Stimulated activated naive CD8-positive, alpha-beta T cell treated with anti-CD3 and anti-CD28 coated beads, Interleukin-15, amount 100 ng/mL, for 72 hours (primary cell): ENCODE measurements at places on chromosomes 11 and 22.

DNA sequence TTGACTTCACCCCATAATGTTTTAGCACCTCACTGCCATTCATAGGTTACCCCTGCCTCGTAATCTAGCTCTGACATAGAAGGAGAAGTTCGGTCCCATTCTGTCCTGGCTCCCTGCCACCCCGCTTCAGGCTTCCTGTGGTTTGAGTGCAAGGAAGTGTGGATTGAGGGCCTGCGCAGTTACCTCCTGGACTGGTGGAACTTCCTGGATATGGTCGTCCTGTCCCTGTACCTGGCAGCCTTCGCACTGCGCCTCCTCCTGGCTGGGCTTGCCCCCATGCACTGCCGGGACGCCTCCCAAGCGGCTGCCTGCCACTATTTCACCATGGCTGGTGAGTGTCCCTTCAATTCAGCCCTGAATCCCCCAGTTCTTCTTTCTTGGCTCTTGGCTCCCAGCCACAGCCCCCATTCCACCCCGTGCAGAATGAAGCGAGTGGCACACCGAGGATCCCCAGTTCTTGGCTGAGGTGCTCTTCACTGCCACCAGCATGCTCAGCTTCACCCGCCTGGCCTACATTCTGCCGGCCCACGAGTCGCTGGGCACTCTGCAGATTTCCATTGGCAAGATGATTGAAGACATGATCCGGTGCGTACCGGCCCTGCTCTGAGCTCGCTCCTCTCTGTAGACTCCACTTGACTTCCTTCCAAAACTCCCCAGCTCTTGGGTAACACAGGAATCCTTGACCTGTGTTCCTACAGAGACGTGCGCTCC is 15.4 kb downstream of the ART5 start:
- DNase-seq: no peak

- DNase-seq: no peak
Measured at GRCh38 chr11:77501758-77502157, 27.9 kb upstream of the PAK1 start.

DNA sequence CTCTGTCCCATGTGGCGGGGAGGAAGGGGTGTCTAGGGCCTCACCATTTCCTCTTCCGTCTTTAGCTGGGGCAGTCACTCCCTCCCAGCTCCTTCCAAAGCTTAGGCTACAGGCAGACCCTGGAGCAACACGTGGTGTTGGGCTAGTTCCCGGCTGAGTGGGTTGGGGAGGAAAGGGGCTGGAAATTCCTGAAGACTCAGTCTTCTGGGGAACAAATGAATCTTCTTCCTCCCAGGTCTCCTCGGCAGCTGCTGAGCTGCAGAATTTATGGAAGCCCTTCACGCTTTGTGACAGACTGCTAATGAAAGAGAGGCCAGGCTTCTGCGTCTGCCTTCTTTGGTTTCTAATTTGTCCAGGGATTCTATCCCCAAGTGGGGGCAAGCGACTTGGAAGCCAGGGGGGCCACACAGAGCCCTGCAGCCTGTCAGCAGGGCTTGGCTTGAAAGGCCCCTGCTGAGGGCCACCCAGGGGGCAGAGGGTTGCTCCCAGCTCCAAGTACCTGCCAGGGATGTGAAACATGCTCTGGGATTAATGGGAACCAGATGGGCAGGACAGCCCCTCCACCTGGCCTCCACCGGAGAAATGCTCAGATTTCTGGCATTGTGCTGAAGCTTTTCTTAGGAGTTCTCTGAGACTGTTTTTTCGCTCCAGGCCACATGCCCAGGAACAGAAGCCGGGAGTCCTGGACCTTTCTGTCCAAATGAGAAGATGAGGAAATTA is 123.1 kb downstream of the PKNOX2 start:
- DNase-seq: no peak

GRCh38 chr11:98056945-98057344 is 963.8 kb upstream of the CNTN5 start:
- no peak for DNase-seq

DNA sequence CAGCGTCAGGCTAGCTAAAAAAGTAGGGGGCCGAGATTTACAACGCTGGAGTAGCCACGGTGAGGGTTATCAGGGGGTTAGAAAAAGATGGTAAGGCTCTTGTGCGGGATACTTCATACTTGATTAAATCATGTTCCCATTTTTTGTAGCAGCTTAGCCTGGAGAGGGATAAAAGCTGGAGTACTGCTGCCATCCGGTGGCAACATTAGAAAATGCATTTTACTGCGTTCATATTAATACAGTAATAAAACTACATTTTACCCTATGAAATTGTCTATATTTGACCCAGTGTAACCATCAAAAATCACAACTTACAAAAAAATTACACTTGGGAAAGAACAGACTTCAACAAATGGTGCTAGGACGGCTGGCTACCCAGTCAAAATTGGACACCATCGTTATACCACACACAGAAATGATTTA is 17.3 kb downstream of the RPUSD4 start:
- DNase-seq: peak; percentile 20

DNA sequence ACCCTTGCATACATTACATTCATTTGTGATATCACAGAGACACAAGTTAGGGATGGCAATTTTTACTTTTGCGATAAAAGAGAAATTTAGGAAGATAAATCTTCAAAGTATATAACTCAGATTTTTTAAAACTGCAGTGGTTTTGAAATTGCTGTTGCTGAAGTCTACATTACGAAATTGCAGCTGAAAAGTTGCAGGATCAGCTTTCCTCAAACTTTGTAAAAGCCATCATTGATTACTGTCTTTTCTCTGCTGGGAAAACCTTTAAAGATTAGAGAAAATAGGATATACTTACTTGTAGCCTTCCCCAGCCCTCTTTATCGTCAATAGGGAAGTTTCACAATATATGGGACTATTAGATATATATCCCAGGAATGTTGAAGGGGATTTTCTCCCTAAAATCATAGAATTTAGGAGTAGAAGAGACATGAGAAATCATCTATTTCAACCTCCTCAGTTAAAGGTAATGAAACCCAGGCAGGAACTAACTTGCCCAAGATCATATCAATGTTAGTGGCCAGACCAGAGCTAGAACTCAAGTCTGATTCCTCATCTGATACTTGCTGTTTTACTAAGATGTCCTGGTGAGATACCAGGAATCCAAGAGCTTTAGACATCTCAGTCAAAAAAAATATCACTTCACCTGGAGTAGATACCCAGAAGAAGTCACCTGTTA is 10.4 kb upstream of the AGBL2 start:
- no peak for DNase-seq

DNA sequence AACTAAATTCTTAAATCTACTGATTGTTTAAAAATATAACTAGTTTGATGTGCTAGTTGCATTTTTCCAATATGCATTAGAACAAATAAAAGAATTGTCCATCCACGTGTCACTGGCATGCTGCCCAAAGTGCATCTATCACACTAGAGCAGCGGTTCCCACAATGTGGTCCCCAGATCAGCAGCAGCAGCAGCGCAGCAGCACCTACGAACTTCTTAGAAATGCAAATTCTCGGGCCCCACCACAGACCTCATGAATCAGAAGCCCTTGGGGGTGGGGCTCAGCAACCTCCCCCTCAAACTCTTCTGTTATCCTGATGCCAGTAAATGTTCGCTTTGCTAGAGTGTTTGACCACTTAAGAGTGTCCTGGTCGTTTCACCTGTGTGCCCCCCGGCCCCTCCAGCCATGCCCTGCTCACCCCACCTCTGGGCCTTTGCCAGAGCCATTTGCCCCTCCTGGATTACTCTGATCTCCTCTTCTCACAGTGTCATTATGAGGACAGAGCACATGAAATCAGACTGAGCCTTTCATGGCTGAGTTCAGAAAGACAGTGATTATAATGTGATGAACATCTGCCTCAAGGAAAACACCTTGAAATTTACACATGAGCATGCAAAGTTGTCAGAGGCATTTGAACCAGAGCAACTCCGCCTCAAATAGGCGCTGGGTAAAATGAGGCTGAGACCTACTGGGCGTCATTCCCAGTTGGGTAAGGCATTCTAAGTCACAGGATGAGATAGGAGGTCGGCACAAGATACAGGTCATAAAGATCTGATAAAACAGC is 12.6 kb upstream of the VSIG10L2 start:
- peak; percentile 38 for DNase-seq

- DNase-seq: peak; percentile 64
Measured at GRCh38 chr22:17742527-17742902, 31.8 kb downstream of the BID start.

GRCh38 chr22:44622679-44623078 is 79.3 kb upstream of the PRR5 start:
- DNase-seq: no peak

- no peak for DNase-seq
Measured at GRCh38 chr11:15035283-15035682, 38.1 kb upstream of the CALCB start.

DNA sequence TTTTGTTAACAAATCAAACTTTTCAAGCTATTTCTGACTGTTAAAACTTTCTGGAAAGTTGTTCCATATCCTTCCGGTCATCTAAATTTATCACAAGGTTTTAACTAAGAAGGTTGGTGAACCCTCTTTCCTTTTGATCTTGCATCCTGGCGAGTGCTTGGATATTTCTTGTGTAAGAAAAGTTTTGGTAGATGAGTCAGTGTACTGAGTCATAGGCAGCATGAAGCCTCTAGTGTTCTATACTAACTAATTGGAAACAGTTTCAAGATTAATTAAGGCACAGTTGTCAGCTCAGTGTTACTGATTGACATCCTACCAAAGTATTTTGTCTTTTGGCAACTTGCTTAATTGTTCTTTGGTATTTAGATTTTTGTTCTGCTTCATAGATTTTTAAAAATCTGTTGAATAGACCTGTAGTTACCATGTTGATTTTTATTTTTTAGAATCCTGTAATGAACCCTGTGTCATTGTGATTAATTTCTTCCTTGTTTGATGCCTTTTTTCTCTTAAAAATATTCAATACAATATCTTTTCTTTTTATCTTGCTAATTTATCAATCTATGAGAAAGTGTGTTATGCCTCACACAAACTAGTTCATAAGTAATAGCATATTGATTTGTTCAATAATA is 38.0 kb downstream of the METTL15 start:
- DNase-seq: no peak

DNA sequence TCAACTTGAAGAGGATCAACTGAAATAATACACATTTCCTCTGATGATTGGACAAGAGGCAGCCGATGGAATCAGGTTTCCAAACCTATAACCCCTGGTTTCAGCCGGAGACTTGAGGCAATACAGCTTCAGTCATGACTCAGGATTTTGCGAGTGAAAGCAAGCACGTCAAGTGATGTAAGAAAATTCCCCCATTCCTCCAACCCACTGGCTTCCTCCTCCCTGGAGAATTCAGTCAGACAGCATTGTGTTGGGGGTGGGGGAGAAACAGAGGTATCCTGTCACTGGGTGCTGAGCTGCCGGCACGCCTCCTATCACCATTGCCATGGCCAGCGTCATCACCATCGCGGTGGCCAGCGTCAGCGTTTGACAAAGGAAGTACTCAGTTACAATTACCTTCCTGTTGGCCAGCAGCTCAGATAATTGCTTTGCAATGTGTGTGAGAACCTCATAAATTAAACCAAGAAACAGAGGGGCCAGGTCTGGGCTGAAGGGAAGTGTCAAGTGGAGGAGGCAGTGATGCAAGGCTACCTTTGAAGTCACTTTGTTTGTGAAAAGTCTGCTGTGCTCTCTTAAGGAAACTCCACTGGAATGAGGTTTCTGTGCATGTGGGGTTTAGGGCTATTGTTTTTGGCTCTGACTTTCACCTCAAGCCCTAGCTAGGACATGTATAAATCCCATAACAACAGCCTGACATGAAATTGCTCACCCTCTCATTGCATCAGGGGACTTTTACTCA is 50.2 kb downstream of the LIF start:
- DNase-seq: peak; percentile 49

DNA sequence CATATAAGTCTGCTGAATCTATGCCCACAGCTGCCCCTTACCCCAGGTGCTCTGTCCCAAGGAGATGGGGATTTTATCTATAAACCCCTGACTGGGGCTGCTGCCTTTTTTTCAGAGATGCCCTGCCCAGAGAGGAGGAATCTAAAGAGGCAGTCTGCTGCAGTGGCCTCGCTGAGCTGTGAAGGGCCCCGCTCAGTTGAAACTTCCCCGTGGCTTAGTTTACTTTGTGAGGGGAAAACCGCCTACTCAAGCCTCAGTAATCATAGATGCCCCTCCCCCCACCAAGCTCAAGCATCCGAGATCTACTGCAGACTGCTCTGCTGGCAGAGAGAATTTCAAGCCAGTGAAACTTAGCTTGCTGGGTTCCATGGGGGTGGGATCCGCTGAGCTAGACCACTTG is 7.4 kb upstream of the SCGB1D4 start:
- DNase-seq: no peak

GRCh38 chr11:3021125-3021524 is 29.0 kb upstream of the NAP1L4 start:
- DNase-seq: no peak
